ENCODE measurements at places on chromosomes 2 and 18.
A peak's percentile ranks its signal among the peaks of the same experiment; 100 is the strongest.

- peak; percentile 28 for DNase-seq
Observed at GRCh38 chr2:134773335-134773734, 54.5 kb upstream of the TMEM163 start.

DNA sequence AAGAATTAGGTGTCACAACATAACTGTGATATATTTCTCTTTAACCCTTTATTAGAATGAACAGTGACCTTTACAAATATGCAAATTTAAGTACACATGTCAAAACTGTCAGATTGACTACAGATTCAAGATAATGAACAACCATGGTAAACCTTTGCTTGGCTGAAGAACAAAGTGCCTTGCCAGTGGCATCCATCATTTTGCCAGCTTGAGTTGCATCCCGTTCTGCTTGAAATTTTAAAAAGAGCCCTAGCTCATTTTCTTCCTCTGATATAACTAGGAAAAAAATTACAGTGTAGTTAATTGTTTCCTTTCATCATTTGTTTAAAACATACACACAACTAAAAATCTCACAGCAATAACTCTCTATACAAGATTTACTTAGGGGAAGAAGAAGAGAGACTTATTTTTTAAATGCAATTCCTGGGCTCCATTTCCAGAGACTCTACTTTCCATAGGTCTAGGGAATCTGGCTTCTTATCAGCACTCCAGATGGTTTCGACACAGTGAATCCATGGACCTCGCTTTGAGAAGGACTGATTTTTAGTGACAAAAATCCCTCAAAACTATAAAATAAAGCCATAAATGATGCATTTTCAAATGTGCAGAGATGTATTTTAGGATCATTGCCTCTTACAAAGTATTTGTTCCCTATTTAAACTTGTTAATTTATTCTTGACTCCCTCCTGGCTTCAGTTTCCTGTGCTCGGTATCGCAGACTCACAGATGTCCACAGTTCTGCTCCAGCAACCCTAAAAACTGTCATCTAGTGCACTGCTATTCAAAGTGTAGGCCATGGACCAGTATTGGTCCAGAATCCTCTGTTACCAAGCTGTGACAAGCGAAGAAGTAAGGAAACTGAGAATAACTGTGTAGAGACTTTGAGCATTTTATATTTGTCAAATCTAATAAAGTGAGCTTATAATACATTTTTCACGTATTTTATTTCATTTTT lies 50.1 kb downstream of the ICA1L start:
- DNase-seq = no peak

DNA sequence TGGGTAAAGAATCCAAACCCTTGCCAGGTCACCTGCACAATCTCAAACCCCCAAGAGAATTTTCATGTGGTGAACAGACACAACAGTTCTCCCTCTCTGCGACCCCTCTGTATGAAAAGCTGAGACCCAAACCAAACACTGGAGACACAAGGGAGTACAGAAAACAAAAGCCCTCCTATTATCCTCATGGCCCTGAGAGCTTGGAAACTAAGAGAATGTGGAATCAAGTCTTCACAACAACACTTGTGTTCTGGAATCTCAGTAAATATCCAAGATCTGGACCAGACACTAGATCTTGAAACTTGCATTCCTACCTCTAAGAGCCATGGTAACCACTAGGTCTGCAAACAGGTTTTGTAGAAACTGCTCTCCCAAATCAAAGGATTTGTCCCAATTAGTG lies 50.1 kb upstream of the CCDC150 start:
- no peak for DNase-seq

DNA sequence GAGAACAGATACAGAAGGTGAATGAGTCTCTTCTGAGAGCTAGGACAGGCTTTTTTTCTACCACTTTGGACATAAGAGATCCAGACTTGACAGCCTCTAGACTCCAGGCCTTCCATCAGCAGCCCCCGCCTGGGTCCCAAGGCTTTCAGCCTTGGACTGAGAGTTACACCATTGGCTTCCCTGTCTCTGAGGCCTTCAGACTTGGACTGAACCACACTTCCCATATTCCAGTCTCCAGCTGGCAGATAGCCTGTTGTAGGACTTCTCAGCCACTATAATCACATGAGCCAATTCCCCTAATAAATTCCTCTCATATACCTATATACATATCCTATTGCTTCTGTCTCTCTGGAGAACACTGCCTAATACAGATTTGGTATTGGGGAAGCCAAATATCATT lies 128.2 kb downstream of the MCFD2 start:
- no peak for DNase-seq

DNA sequence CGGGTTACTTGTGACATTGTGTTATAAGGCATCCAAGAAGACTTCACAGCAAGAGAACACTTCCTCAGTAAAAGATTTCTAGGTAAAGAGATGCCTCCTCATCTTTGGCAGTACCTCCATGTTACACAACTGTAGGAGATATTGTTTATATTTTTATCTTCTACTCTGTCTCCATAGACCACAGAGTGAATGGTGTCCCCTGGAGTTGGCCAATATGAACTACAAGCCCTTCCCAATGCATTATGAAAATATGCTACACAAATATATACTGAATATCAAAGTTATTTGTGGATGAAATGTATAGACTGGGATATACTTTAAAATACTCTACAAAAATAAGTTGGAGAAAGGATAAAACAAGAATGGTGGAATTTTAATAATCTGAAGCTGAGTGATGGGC lies 46.7 kb downstream of the MBOAT2 start:
- no peak for DNase-seq

DNA sequence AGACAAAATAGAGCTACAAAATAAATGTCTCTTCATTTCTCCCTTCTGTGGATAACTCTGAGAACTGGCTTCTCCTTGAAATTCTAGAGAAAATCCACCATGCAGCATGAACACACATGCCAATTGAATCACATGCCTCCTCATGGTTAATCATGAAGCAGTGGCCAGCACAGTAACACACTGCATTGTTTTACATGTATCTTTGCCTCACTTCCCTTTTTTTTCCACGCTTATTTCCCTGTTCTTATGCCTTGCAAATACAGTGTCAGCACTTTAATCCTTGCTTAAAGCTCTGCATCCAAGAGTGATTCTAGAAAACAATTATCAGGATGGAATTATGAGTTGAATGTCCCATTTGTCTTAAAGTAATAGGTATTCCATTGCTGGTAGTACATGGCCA lies 50.3 kb upstream of the ZBTB7C start:
- no peak for DNase-seq

DNA sequence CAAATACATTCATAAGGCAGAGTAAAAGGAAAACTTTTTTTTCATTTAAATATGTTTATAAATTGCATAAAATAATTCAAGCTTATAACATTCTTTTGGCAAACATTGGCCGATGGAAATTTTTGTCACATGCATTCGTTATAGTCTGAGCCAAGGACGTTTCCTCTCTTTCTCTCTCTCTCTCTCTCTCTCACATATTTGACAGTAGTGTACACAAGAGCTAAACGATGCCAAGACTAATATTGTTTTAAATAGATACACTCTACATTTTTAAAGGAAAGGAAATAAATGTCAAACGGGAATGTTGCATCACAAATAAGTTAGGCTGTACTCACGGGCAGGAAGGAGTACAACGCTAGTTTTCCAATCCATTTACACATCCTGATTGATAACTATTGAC lies 251.1 kb upstream of the SMIM21 start:
- DNase-seq = no peak

GRCh38 chr2:181991171-181991885 lies 5.7 kb downstream of the PPP1R1C start:
- DNase-seq = no peak

DNA sequence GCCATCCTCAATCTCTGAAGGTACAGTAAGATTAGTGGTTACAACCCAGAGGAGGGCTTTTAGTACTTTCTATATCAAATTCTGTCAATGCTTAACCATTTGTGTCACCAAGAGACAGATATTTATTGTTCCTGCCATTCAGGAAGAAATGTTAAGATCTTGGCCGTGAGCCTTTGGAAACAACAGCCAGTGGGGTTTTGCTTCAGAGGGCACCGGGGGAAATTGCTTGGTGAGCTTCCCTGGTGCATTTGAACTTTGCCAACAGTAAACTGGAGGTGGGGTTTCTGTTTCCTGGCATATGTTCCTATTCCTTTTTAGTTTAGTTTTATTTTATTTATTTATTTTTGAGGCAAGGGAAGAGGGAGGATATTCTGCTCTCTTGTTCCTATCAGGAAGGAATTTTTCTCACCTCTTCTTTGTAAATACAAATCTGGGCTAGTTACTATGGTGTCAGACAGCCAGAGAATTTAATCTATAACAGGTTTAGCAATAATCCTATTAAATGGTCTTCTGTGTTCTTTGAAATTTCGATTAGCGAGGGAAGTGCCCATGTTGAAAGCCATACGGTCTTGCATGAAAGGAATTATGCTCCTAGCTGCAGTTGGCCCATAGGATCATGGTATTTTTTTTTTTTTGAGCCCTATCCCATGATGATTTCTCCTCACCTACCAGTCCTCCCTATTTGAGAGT lies 95.7 kb downstream of the MAIP1 start:
- no peak for DNase-seq

DNA sequence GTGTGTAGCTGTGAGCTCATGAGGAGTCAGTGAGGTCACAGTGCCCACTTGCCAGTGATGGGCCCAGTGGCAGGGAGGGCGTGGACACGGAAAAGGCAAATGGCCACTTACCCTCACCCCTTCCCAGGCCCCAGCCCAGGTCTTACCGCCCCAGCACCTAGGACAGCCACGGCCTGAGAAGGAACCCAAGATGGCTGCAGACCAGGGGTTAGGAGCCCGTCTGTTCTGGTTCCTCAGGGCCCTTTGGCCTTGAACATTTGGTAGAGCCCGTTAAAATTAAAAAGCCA lies 74.1 kb downstream of the EMX1 start:
- DNase-seq = no peak

GRCh38 chr2:61632276-61633169 lies 94.4 kb upstream of the XPO1 start:
- no peak for DNase-seq

DNA sequence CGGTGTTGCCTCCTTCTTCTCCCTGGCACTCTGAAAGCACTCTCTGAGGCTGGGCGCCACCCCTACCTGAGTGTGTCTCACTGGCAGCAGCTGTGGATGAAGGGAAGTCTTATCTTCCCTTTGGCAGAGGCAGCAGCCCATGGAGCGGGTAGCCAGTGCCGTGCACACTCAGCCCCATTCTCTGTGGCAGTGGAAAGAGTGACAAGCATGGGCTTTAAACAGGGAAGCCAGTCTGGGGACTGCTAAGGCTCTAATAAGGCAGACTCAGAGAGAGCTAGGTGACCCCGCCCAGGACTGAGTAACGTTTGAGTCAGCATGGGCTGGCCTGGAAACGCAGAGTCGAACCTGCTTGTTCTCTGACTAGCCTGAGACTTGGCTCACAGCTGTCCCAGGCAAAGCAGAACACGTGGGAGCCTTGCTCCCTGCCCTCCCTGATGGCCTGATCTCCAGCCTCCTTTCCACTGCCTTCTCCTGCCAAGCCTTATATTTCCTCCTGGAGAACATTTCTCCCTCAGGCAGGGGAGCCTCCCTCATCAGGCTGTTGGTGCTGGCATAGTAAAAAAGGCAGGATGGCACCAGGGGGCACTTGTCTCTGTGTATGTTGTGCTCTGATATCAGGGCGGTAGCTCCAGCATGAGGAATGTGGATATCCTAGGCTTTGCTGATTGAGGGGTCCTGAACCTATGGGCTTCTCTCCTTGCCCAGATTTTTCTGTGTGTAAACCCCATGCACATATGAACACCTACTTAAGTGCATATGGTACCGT lies 93.9 kb upstream of the LGALSL start:
- peak; percentile 96 for DNase-seq

GRCh38 chr2:151097128-151097527 lies 164.5 kb downstream of the RBM43 start:
- no peak for DNase-seq

GRCh38 chr2:185919155-185919554 lies 180.6 kb downstream of the FSIP2 start:
- no peak for DNase-seq

GRCh38 chr2:134446383-134447017 lies 192.6 kb downstream of the MGAT5 start:
- peak; percentile 55 for DNase-seq

DNA sequence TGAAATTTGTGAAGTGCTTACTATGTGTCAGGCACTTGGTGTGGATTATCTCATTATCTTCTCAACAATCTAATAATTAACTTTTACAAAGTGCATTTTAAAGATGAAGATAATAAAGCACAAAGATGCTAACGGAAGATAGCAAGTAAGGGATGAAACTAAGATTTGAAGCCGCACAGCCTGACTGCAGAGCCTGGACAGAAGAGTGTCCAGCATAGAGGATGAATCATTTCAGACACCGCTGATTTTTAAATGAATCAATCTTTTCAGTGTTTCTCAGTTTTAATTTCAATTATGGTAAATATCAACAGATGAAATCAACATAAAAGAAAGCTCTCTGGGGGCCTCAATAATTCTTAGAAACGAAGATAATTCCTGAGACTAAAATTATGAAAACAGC lies 24.5 kb upstream of the STAM2 start:
- no peak for DNase-seq

DNA sequence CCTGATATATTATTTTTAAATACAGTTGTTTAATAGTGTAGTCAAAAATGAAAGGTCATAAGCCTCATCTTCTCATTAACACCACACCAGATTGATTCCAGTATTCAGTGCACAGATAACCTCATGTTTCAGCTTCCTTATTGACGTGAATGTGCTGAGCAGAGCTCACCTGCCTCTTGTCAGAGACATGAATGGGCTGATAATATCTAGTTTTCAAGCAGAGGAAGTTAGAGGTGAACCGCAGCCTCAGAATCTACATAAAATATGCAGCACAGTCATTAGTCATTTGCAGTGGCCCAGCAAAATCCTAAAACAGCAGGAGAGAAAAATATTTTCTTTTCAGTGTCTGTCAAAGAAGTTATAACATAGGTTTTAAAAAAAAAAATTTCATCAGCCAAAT lies 216.2 kb downstream of the GBX2 start:
- no peak for DNase-seq

DNA sequence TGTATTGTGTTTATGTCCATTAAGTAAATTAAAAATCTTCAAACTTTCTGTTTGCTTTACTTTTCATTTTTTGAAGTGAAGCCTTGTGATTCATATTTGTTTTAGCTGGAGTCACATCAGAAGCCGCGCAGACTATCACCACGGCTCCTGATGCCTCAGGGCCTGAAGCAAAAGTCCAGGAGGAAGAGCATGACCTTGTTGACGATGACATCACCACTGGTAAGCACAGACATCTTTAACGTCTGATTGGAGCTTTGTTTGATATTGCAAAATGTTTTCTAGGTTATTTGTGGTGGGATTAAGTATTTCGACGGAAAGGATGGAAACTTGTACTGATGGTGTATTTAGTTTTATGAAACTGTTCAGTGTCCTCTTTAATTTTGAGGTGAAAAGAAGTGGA lies 164.8 kb downstream of the WDR7 start:
- DNase-seq = peak; percentile 26

GRCh38 chr2:62831729-62832128 lies 126.2 kb downstream of the EHBP1 start:
- DNase-seq = no peak
